ENCODE measurements at places on chromosomes 6 and 20. TPM values are rescaled to one million over a fixed set of nuclear protein-coding genes. Genes with fewer than 3 reads are reported as not detected.
A peak's percentile ranks its signal among the peaks of the same experiment; 100 is the strongest.

DNA sequence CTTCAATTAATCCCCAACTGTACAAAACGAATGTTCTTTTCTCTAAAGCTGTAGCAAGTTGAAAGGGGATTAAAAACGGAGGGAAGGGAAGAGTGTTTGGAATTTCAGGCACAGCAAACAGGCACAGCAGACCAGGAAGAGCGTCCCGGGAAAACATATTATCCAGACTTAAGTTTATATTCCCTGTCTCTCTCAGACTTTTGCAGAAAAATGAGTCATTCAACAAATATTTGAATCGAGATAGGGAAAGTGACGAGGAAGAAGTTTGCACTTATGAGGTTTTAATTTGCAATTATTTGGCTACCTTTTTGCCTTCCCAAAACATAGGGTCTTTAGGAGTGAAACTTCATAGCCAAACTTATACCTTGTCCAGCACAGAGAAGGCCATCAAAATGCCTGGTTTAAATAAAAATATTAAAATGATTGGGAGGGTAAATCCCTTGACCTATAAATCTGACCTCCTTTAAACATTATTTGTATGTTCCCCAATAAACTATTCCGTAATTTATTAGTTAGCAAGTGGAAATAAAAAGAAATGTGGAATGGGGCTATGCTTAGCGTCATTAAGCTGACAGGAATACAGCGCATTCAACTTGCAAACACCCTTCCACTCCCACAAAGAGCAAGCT is 16.0 kb downstream of the HFE start:
- peak; percentile 53 for DNase-seq

GRCh38 chr6:6696867-6697531 is 108.5 kb downstream of the LY86 start:
- DNase-seq = peak; percentile 32

DNA sequence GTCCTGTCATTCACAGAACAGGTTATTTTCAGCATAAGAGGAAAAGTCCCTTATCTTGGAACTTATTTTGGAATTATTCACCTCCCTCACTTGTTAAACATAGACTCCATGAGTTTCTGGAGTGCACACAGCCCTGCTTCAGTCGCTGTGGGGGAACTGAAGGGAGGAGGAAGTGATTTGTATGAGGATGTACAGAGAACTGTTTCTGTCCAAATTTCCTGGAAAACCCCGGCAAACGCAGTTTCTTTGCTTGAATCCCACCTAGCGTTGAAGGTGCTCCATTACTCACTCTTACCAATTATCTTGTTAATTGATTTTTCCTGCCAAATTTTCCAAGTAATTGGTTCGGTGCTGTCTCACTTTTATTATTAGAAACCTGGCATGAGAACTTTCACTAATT is 78.0 kb upstream of the AGPAT4 start:
- no peak for DNase-seq

Gene WFDC9
- total RNA-seq = not detected

GRCh38 chr6:25606151-25606550 is 45.9 kb upstream of the SCGN start:
- no peak for DNase-seq

- no peak for DNase-seq
Measured at GRCh38 chr6:134199848-134200606, 117.9 kb downstream of the SGK1 start.

Gene UNC93A
- not detected for total RNA-seq

DNA sequence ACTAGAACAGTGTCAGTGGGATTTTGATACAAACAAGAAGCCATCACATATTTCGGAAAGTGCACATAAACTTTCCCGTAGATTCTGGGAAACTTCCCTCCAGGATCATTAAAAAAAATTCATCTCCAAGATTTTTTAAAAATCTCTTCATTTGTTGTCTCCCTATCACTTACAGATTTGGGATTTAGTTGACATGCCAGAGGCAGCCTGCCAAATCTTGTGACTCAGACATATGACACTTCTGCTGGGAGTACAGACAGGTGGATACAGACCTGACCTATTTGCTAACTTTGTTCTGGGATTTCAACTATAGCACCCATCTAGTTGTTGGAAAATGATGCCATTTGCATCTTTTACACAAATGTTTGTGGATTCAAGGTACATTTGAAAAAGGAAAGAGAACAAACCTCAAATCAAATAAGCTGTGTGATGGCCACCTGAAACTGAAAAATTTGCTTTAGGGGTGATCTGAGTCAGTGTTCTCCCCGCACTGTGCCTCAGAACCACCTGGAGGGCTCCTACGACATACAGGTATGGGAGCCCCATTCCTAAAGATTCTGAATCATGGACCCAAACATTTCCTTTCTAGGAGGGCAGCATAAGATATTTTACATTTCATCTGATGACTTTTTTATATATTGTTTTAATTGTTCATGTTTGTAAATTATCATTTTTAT is 21.9 kb upstream of the CD2AP start:
- DNase-seq = no peak

DNA sequence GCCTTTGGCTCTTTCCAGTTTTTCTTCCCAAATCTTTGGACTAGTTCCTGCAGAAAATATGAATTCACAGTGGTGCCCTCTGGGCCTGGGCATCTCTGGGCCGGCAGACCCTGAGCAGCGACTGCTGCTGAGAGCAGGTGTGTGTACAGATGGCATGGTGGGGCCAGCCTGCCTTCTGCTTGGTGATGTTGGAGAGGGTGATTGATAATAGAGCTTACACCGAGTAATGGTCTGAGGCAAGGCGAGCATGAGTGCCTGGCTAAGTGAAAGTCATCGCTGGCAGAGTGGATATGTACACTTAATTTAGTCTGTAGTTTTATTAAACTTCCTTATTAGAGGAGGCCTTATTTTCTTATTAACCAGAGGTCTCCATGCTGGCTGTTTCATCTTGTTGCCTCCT is 156.9 kb downstream of the CDKAL1 start:
- DNase-seq = no peak

- DNase-seq = no peak
Measured at GRCh38 chr6:24019393-24019792, 106.6 kb upstream of the NRSN1 start.

- no peak for DNase-seq
Measured at GRCh38 chr6:106617302-106617701, 12.0 kb downstream of the RTN4IP1 start.

DNA sequence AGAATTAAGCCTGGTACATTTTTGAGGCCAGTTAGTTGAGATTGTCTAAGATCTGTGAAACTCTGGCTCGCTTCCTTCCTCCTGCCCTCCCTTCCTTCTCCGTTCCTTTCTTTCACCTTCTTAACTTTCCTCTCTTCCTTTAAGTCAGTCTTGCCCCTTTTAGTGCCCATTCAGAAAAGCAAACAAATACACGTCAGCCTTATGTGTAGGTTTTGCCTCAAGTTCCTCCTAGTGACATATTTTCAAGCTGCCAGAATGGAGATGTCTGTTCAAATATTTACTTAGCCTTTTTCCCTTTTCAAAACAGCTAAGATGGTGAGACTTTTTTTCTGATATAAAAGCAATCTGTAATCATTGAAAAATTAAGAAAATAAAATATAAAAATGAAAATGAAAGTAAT is 178.4 kb downstream of the FARS2 start:
- no peak for DNase-seq

- no peak for DNase-seq
Measured at GRCh38 chr20:52974179-52974594, 2.0 kb downstream of the TSHZ2 start.

Gene B3GAT2
- not detected for total RNA-seq

Gene PLTP
- 3.9 TPM for total RNA-seq

GRCh38 chr6:13390658-13391057 is 62.3 kb upstream of the TBC1D7 start:
- DNase-seq = no peak

Gene RIN2
- total RNA-seq = 22.4 TPM

DNA sequence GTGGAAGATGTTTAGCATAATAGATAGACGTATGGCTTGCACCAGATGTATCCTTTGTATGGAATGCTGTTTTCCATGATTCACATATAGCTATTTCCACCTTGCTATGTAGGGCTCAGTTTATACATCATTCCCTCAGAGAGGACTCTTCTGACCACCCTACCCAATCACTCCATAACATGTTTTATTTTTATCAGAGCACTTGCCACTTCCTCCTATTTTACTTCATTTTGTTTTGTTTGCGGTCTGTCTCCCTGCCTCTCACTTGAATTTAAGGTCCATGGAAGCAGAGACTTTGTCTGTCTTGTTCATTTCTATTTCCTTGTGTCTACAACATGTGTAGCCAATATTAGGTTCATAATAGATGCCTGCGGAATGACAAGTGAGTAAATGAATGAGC is 266.9 kb upstream of the CITED2 start:
- DNase-seq = no peak

GRCh38 chr6:66103354-66103753 is 396.3 kb upstream of the EYS start:
- peak; percentile 4 for DNase-seq

DNA sequence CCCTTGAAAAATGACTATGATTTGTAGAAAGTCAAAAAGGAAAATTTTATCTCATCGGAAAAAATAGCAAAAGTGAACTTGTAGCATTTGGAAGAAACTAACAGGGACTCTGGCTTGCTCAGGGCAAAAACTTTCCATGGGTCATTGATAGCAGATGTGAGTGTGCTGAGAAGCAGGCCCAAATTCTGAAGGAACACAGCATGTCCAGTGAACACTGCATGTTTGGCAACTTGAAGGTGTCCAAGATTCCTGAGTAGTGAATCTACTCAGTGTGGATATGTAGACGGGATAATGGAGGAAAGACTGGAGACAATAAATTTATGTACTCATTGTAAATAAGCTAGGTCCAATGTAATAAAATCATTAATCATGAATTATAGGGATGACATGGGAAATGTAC is 8.2 kb downstream of the SLC17A2 start:
- DNase-seq = no peak

Gene HSPA1L
- 3.0 TPM for total RNA-seq

Gene SAMD10
- 0.77 TPM for total RNA-seq

DNA sequence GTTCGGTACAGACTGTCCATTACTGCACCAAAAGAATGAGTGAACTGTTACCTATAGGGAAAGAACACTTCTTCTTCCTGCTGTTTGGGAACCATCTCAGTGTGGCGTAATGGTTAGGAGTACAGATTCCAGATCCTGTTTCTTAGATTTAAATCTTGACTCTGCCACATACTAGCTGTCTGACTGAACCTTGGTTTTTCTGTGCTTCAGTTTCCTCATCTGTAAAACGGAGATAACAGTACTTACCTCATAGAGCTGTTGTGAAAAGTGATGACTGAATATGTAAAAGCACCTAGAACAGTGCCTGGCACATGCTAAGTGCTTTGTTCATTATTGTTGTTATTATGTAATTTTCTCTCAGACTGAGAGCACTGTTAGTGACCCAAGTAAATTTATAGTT is 39.8 kb downstream of the STX11 start:
- DNase-seq = no peak

DNA sequence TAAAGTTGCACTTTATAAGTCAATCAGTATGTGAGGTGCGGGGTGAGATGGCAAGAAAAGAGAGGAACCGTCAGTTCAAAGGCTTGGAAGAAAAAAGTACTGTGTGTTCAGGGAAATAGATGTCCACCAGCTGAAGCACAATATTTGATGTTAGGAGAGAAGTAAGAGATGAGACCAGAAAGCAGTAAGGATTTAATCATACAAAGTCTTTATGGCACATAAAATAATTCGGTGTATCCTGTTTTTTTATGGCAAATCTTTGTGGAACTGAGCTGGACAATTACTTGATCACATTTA is 197.2 kb downstream of the FAXC start:
- no peak for DNase-seq

DNA sequence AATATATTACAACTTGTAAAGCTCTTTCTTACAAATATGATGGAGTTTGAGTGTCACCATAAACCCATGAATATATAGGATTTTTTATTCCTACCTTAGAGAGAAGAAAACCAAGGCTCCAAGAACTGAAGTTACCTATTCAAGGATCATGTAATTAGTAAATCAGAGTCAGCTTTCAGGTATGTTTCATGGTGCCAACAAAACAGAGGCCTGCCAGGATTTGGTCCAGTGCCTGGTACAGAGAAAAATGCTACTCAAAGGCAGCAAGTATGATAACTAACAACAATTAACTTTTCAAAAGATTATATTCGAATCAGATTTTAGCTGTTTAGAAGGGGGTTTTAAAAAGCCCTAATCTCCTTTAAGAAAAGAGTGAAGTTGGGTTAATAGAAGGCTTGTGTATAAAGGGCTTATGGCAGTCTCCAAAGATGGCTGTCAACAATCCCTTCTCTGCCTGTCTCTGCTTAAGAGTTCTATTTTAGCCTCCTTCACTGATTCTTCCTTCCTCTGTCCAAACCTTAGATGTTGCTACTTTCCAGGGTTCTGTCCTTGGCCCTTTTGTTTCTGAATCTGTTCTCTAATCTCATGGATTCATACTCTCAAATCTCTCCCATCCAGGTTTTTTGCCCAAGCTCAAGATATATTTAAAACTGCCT is 7.8 kb downstream of the MAP3K7 start:
- DNase-seq = no peak

DNA sequence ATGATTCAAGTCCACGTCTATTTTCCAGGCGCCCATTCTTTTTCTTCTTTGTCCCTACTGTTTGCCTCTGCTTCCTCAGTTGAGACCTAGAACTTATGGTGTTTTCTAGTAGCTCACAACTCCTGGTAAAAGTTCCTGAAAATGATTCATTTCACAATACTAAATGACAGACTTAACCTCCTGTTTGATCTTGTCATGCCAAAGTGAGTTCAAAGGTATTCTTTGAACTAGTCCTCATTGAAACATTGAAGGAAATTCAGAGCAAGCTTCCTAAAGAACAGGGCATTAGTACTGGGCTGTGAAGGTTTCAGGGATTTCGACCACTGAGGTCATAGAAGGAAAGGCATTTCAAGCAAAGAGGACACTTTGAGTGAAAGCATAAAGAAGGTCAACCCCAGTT is 132.8 kb downstream of the IBTK start:
- DNase-seq = no peak

Gene UBD
- not detected for total RNA-seq

Gene ESR1
- total RNA-seq = 0.02 TPM

- no peak for DNase-seq
Measured at GRCh38 chr20:14412065-14412681, 74.8 kb upstream of the FLRT3 start.

- peak; percentile 93 for DNase-seq
Measured at GRCh38 chr20:17568972-17569521, 828 bp upstream of the DSTN start.

DNA sequence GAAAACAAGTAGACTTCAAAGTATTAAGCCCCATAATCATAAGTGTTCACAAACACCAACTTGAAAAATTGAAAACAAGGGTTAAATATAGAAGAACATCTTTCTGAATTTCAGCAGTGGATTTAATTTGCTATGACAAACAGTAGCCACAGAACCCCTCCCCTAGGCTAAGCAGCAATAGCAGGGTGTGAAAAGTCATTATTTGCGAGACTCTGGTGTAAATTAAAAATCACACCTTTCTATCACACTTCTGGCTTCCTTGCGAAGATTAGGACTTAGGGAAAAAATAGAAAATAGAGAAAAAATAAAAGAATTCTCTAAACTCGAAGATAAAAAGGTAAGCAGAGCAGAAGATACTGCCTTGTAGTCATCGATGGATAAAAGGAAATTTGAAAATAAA is 6.1 kb downstream of the SAMD3 start:
- no peak for DNase-seq

- no peak for DNase-seq
Measured at GRCh38 chr6:129320892-129321291, 389.1 kb downstream of the ARHGAP18 start.

- DNase-seq = no peak
Measured at GRCh38 chr6:33633084-33633461, 12.0 kb downstream of the ITPR3 start.

Gene DDO
- 3.5 TPM for total RNA-seq

Gene C20orf96
- 3.8 TPM for total RNA-seq

- no peak for DNase-seq
Measured at GRCh38 chr20:37915434-37915787, 12.5 kb downstream of the VSTM2L start.

Gene HLA-DRA
- not detected for total RNA-seq

Gene DBNDD2
- total RNA-seq = 1.7 TPM
